Right lobe of liver (tissue), 6 donors: ENCODE measurements at places on chromosomes 2 and 18. TPM values are rescaled to one million over a fixed set of nuclear protein-coding genes. Genes with fewer than 3 reads are reported as not detected.
A peak's percentile ranks its signal among the peaks of the same experiment; 100 is the strongest.

GRCh38 chr2:12428786-12429185 is 287.9 kb upstream of the TRIB2 start:
- H3K27me3 ChIP-seq, result no peaks in the 10 kb centered on the region
- H3K4me1 ChIP-seq, result no peaks in the 10 kb centered on the region
- no peak overlapping the region for H3K4me3 ChIP-seq
- no peak overlapping the region for H3K27ac ChIP-seq

- no peaks in the 10 kb centered on the region for H3K27me3 ChIP-seq
- no peaks in the 10 kb centered on the region for H3K36me3 ChIP-seq
- peak overlapping the region; percentile 74 for H3K27ac ChIP-seq
These were observed 122.0 kb downstream of the SPTBN1 start for GRCh38 chr2:54577944-54578647.

DNA sequence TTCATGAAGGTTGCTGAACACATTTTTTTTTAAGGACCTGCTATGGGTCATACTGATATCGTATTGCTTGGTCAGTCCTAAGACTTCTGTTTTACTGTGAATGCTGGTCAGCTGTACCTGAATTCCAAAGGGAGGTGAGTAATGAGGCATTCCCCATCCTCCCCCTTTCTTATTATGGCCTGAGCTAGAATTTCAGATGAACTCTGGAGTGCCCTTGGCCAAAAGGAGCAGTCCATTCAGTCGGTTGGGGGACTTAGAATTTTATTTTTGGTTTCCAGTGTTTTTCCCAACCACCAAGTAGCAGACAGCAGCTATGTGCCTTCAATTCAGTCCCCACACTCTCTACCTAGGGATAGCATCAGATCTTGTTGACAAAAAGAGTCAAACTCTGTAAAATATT is 26.9 kb upstream of the PDCL3 start:
- H3K27me3 ChIP-seq, result no peaks in the 10 kb centered on the region
- H3K4me1 ChIP-seq, result no peaks in the 10 kb centered on the region
- no peaks in the 10 kb centered on the region for H3K36me3 ChIP-seq
- H3K27ac ChIP-seq, result no peak overlapping the region
- no peak overlapping the region for H3K4me3 ChIP-seq

HDAC4 gene
- 22.4 TPM for total RNA-seq

DNA sequence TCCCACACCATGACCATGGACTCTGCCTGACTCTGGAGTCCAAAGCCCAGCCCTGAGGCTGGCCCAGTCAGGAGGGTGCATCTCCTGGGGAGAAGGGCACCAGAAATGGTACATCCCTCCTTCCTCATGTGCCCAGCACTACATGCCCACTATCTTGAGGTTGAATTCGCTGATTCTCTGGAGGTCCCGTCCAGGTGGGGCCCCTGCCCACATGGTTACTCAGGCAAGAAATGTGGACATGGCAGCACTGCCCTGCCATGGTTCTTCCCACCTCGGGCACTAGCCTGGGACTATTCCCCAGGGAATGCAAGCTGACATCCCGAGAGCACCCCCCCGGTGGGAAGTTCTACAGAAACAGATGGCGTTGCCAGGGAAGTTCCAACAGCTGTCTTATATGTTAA is 15.3 kb upstream of the HES6 start:
- H3K4me1 ChIP-seq, result no peaks in the 10 kb centered on the region
- H3K27me3 ChIP-seq, result no peaks in the 10 kb centered on the region
- peak; percentile 37 for DNase-seq
- peaks cover 36% of the 10 kb centered on the region for H3K36me3 ChIP-seq
- no peak overlapping the region for H3K4me3 ChIP-seq

DSC3 gene
- not detected for total RNA-seq

GNAL gene
- total RNA-seq, result 1.1 TPM

CXCR2 gene
- total RNA-seq, result 0.81 TPM

DNA sequence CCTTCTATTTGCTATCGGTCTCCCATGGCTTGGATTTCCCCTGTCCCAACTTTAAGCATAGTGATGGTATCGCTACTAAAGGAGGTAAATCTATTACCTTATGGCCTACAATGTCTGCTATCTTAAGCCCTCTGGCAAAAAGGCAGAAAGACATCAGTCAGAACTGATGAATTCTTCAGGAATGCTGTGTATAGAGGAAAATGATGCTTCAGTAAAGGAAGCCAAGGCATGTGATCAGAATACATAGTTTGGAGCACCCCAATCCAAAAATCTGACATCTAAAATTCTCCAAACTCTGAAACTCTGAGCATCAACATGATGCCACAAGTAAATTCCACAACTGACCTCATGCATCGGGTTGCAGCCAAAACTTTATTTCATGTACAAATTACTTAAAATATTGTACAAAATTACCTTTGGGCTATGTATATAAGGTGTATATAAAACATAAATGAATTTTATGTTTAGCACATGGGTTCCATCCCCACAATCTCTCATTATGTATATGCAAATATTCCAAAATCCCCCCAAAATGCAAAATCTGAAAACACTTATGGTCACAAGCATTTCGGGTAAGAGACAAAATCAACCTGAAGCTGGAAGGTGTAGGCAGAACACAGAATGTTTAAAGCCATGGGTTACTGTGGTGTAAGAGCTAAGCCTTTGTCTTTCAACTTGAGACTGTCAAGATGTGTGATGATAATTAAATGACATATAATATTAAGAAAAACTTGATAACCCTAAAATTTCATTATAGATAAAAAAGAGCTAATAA is 66.2 kb downstream of the CUL3 start:
- DNase-seq, result no peak
- H3K27me3 ChIP-seq, result no peaks in the 10 kb centered on the region
- H3K27ac ChIP-seq, result no peak overlapping the region
- H3K4me1 ChIP-seq, result no peaks in the 10 kb centered on the region
- H3K36me3 ChIP-seq, result no peaks in the 10 kb centered on the region

SOX11 gene
- not detected for total RNA-seq
